ENCODE measurements at places on chromosomes 1 and 21. TPM values are rescaled to one million over a fixed set of nuclear protein-coding genes. Genes with fewer than 3 reads are reported as not detected.

DNA sequence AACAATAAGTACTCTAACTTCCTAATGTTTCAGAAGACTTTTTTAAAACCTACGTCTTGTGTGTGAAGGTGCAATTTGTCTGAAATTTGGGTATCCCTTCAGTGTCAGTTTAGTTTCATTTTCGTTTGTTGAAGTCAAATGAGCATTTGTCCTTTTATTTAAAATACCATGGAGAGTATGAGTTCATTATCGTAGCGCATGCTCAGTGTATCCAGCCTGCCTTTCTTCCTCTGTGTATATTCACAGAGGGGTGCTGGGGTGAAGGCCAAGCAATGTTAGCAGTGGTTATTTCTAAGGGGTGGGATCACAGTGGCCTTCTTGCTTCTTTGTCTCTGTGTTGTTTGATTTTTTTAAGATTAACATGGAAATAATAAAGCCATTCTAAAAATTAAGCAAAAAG is 43.2 kb downstream of the CNN3 start:
- H3K4me3 ChIP-seq: peak overlapping the region; percentile 68
- DNase-seq: peak; percentile 72
- peak overlapping the region; percentile 75 for H3K27ac ChIP-seq
- no peaks in the 10 kb centered on the region for H3K36me3 ChIP-seq

SLC5A3 gene
- 55.4 TPM for total RNA-seq

DNA sequence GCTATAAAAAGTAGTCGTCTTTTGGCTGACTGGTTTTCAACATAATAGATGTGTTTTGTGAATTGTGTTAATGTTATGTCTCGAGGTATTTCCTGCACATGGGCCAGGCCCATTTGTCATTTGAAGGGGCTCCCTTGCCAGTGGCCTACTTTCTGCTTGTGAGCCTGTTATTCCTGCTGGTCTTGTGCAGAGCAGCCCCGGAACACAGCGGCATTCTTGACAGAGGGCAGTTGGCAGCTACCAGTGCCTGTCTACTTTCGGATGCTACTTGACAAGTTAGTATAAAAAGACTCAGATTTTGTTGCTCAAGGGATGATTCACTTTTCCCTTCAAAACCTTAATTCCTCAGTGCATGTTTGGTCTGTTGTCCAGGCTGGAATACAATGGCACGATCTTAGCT is 28.5 kb downstream of the PGM1 start:
- H3K27me3 ChIP-seq: no peaks in the 10 kb centered on the region
- DNase-seq: no peak
- no peaks in the 10 kb centered on the region for H3K36me3 ChIP-seq
- H3K4me1 ChIP-seq: peaks cover 9% of the 10 kb centered on the region

GRCh38 chr1:1785666-1786065 is 7.4 kb upstream of the NADK start:
- no peak overlapping the region for H3K4me3 ChIP-seq
- DNase-seq: no peak

DNA sequence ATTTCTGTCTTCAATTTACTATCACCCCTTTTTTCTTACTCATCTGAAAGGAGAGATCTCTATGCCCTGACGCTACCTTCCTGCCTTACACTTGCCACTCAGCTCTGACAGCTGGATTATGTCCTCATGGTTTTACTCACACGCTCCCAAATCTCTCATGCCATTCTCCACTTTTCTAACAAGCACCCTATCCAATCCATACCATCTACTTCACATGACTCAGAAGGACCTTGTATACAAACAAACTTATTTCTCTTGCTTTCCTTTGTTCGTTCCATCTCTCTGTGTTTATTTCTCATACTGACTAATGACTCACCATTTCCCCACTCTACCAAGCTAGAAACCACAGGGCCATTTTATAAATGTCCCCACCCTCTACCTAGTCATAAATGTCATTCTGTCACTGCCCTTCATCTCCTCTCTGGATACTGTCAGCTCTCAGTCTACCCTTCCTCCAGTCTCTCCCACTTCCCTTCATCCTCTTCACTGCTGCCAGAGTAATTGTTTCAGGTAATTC is 87.3 kb downstream of the USP24 start:
- peaks cover 21% of the 10 kb centered on the region for H3K4me1 ChIP-seq
- peak overlapping the region; percentile 85 for H3K27ac ChIP-seq
- no peaks in the 10 kb centered on the region for H3K27me3 ChIP-seq
- peak; percentile 69 for DNase-seq
- peak overlapping the region; percentile 48 for H3K4me3 ChIP-seq

- DNase-seq: no peak
- H3K4me3 ChIP-seq: no peak overlapping the region
- no peaks in the 10 kb centered on the region for H3K4me1 ChIP-seq
- H3K27me3 ChIP-seq: no peaks in the 10 kb centered on the region
- H3K36me3 ChIP-seq: peaks cover 2% of the 10 kb centered on the region
- H3K27ac ChIP-seq: no peak overlapping the region
These were observed 266.0 kb downstream of the GPR52 start for GRCh38 chr1:174713796-174714195.

FCMR gene
- 23.2 TPM for total RNA-seq

PRDM16 gene
- total RNA-seq: not detected

SMIM1 gene
- total RNA-seq: 0.66 TPM

GRCh38 chr1:105416261-105416660 is 1640.2 kb upstream of the PRMT6 start:
- no peaks in the 10 kb centered on the region for H3K27me3 ChIP-seq
- no peak for DNase-seq
- no peak overlapping the region for H3K4me3 ChIP-seq
- H3K27ac ChIP-seq: no peak overlapping the region
- no peaks in the 10 kb centered on the region for H3K36me3 ChIP-seq

CACNA1S gene
- total RNA-seq: not detected

URB1 gene
- total RNA-seq: 39.2 TPM

CD48 gene
- 206 TPM for total RNA-seq

DNA sequence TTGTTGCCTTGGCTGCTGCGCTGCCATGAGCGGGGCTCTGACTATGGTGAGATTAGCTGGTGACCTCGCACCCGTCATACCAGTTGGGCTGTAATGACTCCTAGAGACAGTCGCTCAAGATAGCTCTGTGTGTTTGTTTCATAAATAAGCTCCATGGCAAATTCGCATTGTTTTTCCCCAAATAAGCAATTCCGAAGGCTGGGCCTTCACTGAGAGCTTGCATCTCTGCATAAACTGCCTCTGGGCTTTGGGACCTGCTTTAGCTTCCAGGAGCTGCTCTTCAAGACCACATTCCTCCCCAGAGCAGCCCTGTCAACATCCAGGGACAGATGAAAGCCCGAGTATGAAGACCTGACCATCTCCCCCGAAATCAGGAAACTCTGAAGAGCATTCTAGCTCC is 40.7 kb upstream of the SCCPDH start:
- no peak overlapping the region for H3K4me3 ChIP-seq
- DNase-seq: no peak
- no peaks in the 10 kb centered on the region for H3K4me1 ChIP-seq
- no peaks in the 10 kb centered on the region for H3K27me3 ChIP-seq
- H3K36me3 ChIP-seq: no peaks in the 10 kb centered on the region

DNA sequence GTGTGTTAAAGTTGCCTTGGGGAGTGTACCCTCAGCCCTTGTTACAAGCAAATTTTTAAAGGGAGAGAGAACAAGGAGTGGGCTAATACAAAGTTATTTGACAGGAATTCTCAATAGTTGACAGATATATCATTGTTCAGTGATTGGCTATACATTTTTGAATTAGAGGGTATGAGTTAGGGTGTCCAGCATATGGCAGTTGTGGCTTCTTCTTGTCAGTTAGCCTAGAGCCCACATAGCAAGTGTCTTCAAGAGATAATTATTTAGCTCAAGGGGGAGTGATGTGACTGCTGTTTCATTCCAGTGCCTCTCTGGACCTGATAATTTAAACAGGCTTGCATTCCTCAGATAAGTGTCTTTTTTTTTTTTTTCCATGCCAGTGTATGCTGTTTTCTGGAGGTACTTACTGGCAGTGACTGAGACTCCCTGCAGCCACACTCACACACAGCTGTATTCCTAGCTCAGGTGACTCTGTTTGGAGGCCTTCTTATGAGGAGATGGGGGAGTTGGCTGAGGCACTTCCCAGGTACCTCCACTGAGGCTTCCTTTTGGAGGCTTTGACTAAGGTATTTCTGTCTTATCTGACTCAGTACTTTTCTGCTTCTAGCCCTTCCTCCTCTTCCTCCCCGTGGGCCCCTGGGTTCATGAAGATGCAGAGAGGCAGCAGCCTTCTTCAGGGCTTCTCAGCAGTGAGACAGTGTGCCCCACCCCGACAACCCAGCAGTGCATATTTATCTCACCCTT is 32.3 kb downstream of the IVNS1ABP start:
- H3K4me3 ChIP-seq: no peak overlapping the region
- H3K4me1 ChIP-seq: peaks cover 42% of the 10 kb centered on the region
- H3K27ac ChIP-seq: no peak overlapping the region
- DNase-seq: no peak

- peak overlapping the region; percentile 96 for H3K27ac ChIP-seq
- peak overlapping the region; percentile 98 for H3K4me3 ChIP-seq
- H3K4me1 ChIP-seq: peaks cover 21% of the 10 kb centered on the region
- DNase-seq: peak; percentile 75
- H3K27me3 ChIP-seq: peaks cover 2% of the 10 kb centered on the region
- peaks cover 6% of the 10 kb centered on the region for H3K36me3 ChIP-seq
These were observed 719 bp downstream of the EYA3 start for GRCh38 chr1:28087614-28088167.

CD55 gene
- total RNA-seq: 133 TPM

DNA sequence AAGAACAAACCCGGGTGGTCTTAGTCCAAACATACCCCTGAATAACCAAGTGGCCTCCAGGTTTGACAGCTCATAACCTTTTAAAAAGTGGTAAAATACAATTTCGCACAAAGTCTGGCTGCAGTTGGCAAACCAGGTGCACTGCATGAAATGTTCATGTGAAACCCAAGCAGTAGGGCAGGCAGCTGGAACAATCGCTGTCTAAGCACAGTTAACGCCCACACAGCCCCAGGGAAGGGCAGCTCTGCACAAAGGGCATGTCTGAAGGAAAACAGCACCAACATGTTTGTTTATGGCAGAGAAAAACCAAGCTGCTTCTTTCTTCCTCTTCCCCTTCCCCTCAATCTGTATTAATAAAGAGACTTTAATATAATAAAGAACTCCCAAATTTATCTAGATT is 49.5 kb downstream of the KIAA1614 start:
- no peak overlapping the region for H3K27ac ChIP-seq
- H3K4me1 ChIP-seq: peaks cover 12% of the 10 kb centered on the region
- DNase-seq: no peak
- H3K27me3 ChIP-seq: no peaks in the 10 kb centered on the region
- no peak overlapping the region for H3K4me3 ChIP-seq

ABCG1 gene
- total RNA-seq: 10.3 TPM

DNA sequence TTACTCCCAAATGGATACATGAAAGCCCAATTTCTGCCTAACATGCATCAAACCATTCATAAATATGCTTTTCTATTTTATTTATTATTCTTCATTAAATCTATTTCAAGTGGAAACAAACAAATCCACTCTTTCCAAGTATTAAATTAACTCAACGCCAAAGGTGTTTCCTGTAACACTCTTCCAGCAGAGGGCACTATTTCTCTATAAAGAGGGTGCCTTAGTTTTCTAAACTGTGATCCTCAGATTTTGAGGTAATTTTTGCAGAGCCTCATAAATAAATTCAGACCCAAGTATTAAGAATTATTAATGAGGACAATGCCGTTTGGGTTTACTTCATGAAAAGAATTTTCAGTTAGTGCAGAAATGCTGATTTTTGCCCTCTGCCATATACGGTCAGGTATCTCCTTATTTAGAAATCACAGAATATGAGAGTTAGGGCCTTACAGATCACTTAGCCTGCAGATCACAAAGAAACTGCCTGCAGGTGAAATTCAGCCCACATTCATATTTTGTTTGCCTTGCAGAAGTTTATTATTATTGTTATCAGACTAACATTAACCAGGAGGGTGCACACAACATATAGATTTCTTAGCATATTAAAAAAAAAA is 40.1 kb upstream of the MYSM1 start:
- no peaks in the 10 kb centered on the region for H3K36me3 ChIP-seq
- H3K27me3 ChIP-seq: peaks cover 7% of the 10 kb centered on the region
- no peak overlapping the region for H3K27ac ChIP-seq
- peaks cover 6% of the 10 kb centered on the region for H3K4me1 ChIP-seq
- peak; percentile 82 for DNase-seq

MYBPH gene
- not detected for total RNA-seq

NDUFS2 gene
- total RNA-seq: 89.6 TPM

All from activated CD4-positive, alpha-beta T cell treated with anti-CD3 and anti-CD28 coated beads, Interleukin-2, amount 10 ng/mL, durations not matched to agents 24 days and 14 days (primary cell).